Bronchial epithelial cell (primary cell): ENCODE measurements at places on chromosomes 3 and 15.

- DNase-seq, result peak; percentile 76
Observed at GRCh38 chr3:197513953-197514785, 41.6 kb downstream of the BDH1 start.

- no peak for DNase-seq
Observed at GRCh38 chr3:10762116-10762515, 53.9 kb upstream of the SLC6A11 start.

GRCh38 chr3:141274411-141275031 is 42.9 kb downstream of the PXYLP1 start:
- DNase-seq, result no peak

DNA sequence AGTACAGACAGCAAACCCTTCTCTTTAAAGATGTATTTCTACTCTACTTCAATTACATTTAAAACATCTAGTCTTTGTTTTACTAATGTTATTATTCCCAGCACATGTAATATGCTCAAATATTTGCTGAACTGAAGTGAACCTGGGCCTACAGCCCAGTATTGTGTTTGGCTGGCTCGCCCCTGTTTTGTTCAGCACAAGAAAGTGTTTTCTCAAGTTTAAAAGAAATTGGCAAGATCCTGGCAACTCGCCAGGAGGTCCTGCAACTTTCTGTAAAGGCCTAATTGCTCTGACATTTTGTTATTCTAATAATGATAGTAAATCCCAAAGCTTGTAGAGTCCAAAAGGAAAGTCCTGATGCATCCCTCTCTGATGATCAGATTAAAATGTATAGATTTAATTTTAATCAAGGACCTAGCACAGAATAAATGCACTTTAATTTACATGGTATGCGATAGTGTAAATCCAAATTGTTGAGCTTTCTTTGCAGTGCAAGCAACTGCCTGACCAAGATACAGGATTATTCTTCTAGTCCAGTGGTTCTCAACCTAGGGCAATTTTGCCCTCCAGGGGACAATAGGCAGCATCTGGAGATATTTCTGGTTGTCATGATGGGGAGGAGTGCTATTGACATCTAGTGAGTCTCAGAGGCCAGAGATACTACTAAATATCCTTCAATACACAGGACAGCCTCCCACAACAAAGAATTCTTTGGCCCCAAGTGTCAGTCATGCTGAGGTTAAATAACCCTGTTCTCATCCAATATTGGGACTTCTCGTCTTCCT is 35.7 kb upstream of the TMOD3 start:
- DNase-seq, result no peak

DNA sequence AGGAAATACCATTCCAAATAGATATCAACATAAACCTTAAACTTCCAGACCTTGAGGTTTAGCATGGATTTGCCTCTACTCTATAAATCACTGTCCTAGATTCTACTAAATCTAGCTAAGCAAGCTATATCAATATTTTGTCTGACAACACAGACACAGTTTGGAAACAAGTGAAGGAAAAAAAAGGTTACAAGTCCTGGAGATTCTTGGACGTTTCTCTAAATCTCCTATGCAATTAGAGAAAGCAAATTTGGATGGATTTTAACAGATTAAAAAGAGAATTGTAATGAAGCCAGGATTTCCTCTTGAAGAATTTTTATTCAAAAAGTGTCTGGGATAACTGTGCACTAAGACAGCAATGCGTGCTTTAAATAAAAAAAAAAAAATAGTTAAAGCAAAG is 441.1 kb upstream of the DPH6 start:
- no peak for DNase-seq

GRCh38 chr15:67745073-67746006 is 80.0 kb upstream of the SKOR1 start:
- peak; percentile 83 for DNase-seq

DNA sequence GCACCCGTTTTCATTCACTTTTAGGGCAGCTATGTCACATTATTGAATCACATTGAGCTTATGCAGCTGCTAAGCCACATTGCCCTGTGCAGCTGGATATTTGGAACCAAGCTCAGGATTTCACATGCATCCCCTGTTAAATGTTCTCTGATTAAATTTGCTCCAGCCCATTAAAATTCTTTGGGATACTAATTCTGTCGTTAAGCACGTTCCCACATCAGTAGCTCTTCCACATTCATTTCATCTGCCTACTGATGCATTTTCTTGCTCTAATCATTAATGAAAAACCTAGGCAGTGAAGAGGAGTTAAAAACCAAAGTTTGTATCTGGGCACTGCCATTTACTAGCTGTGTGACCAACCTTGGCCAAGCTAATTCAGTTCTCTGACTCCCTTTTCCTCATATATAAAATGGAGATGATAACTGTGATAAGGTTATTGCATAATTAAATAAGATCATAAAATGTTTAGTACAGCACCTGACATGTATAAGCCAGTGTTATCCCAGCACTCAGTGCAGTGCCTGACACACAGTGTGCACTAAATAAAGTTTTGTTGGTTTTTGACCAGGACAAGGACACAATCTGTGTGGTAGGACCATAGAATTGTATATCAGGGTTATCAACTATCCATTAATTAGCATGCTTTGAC is 222.2 kb upstream of the ATP11B start:
- no peak for DNase-seq

GRCh38 chr3:71153713-71154112 is 429.8 kb downstream of the FOXP1 start:
- peak; percentile 23 for DNase-seq

DNA sequence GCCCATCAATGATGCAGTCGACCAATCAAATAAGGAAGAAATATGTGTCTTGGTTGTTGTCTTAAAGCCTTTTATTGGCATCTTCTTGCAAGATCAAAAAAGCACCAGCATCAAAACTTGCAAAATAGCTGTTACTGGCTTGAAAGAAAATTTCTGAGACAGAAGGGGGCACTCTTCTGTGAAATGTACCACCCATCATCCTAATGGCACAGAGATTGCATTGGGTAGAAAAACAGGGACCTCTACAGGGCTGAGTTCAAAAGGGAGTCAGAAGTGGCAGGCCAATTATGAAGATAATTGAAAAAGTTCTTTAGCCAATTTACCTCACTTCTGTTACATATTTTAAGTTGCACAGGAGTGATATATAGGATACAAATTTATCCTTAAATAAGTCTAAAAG is 122.3 kb upstream of the GPR149 start:
- peak; percentile 23 for DNase-seq

DNA sequence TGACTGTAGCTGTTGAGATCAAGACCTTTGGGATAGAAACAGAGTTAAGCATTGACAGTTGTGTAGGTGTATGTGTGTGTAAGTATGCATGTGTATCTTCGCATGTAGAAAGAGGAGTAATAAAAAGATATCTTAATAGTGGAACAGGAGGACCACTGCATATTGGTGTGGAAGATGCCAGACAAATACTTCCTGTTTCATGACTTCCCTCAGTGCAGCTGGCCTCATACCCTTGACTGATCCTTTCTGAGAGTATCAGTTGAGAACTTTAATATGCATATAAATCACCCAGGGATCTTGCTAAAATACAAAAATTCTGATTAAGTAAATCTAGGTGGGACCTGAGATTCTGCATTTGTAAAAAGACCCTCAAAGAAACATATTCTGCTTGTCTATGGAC is 8.5 kb upstream of the ZBED2 start:
- no peak for DNase-seq

DNA sequence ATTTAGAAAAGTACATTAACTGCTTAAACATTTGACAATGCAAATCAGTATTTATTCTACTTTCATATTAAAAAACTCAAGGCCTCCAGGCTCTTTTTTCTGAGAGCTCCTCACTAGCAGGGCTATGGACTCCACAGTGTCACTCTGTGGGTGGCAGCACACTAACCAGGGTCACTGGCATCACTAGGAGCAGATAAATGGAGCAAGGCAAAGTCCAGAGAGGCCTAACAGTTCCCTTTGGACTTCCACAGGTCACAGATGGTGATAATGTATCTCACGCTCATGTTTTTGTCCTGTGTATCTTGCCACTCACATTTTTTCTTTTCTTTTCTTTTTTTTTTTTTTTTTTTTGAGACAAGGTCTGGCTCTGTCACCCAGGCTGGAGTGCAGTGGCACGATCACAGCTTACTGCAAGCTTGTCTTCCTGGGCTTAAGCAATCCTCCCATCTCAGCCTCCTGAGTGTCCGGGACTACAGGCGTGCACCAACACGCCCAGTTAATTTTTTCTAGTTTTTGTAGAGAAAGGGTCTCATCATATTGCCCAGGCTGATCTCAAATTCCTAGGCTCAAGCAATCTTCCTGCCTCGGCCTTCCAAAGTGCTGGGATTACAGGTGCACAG is 7.8 kb downstream of the SPG21 start:
- no peak for DNase-seq

GRCh38 chr3:115624901-115625300 is 1.6 kb downstream of the GAP43 start:
- DNase-seq, result no peak

DNA sequence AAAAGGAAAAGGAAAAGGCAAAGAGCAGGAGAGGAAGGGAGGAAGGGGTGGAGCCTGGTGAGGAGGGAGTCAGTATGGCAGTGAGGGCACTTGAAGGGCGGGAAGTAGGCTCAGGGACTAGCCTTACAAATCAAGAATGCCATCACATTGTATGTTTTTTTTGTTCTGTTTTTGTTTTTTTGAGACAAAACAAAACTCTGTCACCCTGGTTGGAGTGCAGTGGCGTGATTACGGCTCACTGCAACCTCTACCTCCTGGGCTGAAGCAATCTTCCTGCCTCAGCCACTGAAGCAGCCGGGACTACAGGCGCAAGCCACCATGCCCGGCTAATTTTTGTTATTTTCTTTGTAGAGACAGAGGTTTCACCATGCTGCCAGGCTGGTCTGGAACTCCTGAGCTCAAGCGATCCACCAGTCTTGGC is 10.5 kb upstream of the PIK3CB start:
- no peak for DNase-seq
